ENCODE measurements at places on chromosomes 11 and 22.

DNA sequence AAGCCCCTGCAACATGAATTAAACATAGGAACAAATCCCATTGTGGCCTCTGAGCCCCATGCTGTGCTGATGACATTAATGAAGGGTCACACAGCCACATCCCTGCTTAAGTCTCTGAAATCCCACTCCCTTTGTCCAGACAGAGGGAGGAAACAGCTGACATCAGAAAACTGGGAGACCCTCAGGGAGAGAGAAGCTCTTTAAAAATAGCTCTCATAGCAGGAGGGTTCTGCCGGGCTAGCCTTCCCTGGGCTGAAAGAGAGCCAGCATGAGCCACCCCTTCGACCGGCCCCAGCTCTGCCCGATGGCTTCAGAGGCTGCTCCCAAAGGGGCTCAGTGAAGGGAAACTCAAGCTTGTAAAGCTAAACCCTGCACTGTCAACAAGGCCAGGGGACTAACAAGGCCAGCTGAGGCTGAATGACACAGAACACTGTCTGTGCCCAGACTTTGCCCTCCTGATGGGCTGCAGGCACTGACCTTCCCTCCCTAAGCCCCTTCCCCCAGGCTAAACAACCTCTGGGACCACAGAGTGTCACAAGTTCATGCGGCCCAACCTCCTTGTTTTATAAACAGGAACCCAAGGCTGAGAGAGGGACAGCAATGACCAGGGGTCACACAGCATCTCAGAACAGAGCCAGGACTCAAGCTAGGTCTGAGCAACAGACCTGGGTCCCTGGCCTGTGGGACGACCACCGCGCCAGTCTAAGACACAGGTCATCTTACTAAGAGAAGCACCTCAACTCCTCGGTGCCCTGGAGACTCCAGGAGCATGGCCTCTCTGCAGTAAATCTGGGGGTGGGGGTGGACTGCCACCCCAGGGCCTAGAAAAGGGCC lies 163.8 kb downstream of the CHST1 start:
- no peak for DNase-seq

- DNase-seq, result no peak
Measured at GRCh38 chr11:68303982-68304780, 8.2 kb upstream of the LRP5 start.

GRCh38 chr11:119847853-119848252 lies 118.9 kb upstream of the NECTIN1 start:
- no peak for DNase-seq

- no peak for DNase-seq
Measured at GRCh38 chr11:36015799-36016198, 71.9 kb downstream of the LDLRAD3 start.

DNA sequence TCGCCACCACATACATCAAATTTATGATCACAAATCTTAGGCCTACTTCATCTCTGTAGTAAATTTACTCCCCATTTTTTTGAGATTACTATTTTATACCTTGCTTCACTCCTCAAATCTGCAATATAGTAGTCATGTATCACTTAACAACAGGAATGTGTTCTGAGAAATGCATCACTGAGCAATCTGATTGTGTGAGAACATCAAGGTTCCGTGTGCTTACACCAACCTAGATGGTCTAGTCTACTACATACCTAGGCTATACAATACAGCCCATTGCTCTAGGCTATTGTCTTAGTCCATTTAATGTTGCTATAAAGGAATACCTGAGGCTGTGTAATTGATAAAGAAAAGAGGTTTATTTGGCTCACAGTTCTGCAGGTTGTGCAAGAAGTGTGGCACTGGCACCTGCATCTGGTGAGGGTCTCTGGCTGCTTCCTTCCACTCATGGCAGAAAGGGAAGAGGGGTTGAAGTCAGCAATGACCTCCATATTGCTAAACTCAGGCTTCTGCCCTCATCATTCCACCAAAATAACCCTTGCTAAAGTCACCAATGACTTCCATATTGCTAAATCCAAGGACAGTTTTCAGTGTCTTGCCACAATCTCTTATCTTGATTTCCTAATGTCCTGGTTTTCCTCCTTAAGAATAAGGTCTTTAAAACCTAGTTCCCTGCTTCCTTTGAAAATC lies 140.3 kb downstream of the RBFOX2 start:
- no peak for DNase-seq

GRCh38 chr22:29524442-29525191 lies 28.9 kb downstream of the THOC5 start:
- DNase-seq, result peak; percentile 38

- no peak for DNase-seq
Measured at GRCh38 chr22:35861451-35861850, 143.8 kb downstream of the APOL5 start.

DNA sequence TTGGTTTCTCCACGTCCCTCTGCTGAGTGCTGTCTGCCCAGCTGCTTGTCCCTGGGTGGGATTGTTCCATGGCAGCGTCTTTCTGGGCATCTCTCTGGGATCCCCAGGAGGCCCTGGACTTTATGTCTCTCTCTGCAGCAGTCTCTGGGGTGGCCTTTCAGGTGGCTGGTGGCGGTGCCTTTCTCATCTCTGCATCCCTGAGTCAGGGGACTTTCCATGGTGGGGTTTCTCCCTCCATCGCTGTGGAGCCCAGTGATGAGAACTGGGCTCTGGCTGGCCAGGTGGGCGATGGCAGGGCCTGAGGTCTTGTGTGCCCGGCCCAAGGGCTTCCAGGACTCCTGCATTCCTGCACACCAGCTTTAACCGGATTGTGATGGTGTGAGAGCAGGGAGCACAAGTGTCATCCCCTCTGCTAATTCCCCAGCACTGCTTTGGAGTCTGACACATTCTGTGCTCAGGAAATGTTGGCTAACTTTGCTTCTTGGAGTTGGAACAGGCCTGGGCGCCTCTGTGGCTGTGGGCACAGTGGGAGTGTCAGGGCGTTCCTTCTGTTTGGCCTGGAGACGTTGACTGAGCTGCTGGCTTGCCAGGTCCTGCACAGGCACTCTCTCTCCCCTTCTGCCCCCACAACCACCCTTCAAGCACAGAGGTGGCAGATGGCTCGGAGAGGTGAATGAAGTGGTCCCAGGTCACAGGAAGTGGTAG lies 27.9 kb downstream of the FAM83F start:
- no peak for DNase-seq

- no peak for DNase-seq
Measured at GRCh38 chr11:63911440-63911839, 5.5 kb downstream of the RCOR2 start.

GRCh38 chr11:20729597-20730105 lies 60.3 kb downstream of the NELL1 start:
- DNase-seq, result no peak

GRCh38 chr11:45265969-45266675 lies 20.0 kb downstream of the SYT13 start:
- no peak for DNase-seq

Data from CD4-positive, alpha-beta T cell treated with Interleukin-4 for 1 hour (primary cell).